ENCODE measurements at places on chromosomes 5 and 9.

DNA sequence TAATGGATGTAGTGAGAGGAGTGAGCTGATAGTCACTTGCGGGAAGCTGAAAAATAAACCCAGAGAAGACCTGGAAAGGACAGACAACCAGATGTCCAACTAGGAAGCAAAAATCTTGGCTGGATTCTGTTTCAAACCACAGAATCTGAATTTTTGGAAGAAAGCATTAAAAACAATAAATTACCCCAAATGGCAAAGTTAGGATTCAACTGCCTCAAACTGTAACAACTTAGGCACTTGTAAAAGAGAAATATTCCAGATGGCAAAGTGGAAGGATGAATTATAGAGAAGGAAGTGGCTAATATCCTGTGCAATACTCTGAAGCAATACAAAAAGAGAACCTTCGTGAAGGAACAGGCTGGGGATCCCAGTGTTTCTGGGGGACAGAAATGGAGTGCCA is 46.8 kb upstream of the SLIT3 start:
- DNase-seq: no peak

DNA sequence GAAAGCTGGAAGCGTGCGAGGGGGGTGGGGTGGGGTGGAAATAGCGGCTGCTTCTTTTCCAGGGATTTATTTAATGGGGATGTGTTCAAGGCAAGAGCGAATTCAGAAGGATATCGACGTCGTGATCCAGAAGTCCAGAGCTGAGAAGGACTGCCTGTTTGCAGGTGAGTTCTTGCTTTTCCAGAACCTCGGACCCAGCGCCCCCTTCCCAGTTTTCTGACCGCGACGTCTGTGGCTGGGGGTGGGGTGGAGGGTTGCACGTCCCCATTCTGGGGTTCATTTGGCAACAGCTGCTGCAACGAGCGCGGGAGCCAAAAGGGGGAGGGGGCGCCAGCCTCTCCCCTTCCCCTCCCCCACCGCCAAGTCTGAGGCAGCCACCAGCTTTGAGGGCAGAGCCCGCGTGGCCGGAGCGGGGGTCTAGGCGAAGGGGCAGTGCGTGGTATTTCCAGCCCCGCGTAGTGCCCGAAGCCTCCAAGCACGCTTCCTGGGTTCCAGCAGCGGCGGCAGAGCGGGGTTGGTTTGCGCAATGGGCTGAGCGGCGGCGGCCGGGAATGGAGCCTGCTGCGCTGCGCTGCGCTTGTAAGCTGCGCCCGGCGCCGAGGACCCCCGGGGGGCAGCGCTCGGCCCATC is 701 bp downstream of the PARP8 start:
- DNase-seq: no peak

DNA sequence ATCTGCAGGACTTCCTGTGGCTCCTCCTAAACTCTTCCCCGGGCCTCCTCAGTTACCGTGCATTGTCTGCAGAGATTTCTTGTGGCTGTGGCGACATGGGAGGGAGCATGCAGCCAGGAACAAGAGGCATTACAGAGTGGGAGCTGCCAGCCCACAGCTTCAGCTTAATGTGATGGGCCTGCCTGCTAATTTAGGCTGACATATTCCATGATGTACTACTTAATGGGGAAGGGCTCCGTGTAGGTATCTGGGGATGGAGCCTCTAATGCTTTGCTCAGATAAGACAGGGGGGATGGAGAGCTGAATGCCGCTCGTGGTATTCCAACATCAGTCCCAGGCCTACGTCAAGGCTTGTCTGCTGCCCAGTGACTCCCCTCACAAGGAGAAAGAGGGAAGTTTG is 137.6 kb upstream of the GPR151 start:
- no peak for DNase-seq

DNA sequence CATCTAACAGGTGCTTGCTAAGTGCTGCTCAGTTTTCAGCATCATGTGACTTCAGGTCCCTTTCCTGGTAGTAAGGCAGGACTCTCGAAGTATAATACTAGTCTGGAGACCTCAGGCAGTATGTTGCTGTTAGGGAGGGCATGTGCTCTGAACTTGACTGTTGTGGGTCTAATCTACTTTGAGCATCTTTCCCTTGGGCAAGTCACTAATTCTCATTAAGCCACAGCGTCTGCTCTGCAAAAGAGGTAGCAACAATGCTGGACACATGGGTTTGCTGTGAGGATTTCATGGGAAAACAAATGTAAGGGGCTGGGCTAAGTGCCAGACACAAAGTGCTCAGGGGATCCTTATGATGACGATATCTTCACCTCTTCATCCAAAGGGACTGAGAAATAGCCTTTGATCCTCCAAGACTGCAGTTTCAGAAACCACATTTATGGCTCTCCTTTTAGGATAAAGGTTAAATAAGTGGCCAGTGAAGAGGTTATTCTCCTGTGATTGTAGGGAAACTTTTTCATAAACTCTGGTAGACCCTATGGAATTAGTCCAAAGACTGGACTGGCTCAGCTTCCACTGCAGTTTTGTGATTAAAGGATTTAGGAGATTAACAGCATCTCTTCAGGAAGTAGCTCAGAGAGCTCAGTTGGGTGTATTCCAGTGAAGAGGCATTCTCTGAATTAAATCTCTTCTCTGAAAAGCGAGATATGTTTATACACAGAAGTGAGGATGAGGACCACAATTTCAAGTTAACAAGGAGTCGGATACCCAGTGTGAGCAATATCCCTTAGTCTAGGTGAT is 216.6 kb downstream of the SGCD start:
- no peak for DNase-seq

- DNase-seq: no peak
Observed at GRCh38 chr9:109450346-109450745, 47.8 kb downstream of the PTPN3 start.

- peak; percentile 42 for DNase-seq
Observed at GRCh38 chr9:99778308-99778707, 43.4 kb upstream of the NR4A3 start.

GRCh38 chr9:99249619-99250018 is 27.5 kb downstream of the SEC61B start:
- DNase-seq: no peak

DNA sequence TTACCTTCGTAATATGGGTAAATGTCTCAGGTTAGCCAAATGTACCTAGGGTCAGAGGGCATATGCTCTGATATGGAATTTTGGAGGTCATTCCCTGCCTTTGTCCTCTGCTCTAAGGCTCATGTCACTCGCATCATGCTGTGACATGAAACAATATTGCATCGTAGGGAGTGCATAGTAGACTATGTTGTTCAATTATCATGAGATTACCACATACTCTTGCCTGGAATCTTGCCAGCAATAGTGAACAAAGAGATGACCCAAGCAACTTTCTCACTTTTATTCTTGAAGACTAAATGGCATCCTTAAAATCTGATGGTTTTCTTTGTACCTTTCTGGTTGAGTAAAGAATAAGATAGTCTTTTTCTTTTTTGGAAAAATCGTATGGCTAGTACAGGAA is 27.6 kb downstream of the ZNF462 start:
- no peak for DNase-seq

DNA sequence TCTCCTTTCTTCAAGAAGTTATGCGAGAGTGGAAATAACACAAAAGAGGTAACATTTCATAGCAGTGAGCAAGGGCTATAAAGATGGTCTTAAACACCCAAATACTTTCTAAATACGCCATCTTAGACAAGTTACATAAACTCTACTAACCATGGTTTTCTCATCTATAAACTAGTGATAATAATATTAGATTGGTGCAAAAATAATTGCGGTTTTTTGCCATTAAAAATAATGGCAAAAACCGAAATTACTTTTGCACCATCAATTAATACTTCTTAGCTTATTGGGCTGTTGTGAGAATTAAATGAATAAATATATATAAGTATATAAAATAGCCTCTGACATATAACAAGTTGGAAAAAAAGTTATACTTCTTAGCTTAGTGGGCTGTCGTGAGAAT is 23.7 kb downstream of the GABRA6 start:
- DNase-seq: no peak

All from AG09319 (cell line).